ENCODE measurements at places on chromosomes 2 and 18.

- no peak for DNase-seq
Observed at GRCh38 chr2:191376981-191377629, 131.9 kb downstream of the MYO1B start.

- no peak for DNase-seq
Observed at GRCh38 chr2:237227190-237227589, 141.5 kb downstream of the COPS8 start.

- DNase-seq, result no peak
Observed at GRCh38 chr18:70046207-70046606, 98.5 kb upstream of the CD226 start.

DNA sequence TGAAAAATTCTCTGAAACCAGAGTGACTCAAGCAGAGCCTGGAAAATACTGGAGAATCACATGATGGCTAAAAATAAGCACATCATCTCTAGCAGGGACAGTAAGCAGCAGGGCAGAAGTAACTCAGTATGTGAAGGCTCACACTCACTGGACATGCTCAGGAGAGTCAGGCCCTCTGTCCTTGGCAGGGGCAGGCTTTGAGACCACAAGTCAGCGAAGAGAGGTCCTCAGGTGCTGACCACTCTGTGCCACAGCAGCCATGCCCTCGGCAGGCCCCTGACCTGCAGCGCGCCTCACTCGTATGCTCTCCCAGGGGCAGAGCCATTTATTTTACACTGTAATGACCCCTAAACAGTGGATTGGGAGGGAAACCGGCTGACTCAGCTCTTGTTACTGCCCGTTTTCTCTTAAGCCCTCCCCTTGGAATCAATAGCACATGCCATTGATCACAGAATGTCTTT, 76.8 kb downstream of the MAPRE2 start:
- DNase-seq, result no peak

DNA sequence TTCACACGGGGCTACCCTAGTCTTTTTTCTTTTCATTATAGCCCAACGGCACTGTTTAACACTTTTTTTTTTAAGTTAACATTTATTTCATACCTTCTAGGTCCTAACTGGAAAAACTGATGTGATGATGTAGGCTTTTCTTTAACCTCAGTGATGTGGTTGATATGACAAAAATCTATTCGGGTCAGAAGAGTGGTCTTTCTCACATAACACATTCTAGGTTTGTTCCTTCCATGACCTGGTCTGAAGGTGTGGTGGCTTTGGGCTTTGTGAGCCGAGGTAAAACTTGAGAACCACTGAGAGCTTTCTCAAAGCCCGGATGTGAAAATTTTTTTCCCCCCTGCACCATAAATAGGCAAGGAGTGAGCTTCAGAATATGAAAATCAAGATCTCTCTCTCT, 44.2 kb downstream of the GPD2 start:
- DNase-seq, result no peak

- no peak for DNase-seq
Observed at GRCh38 chr2:203728321-203728720, 21.9 kb downstream of the CD28 start.

GRCh38 chr2:40371525-40372282, 80.2 kb downstream of the SLC8A1 start:
- no peak for DNase-seq

Measured in GM13976 (cell line).